Thymus (tissue), 14 donors: ENCODE measurements at places on chromosomes 2 and 18. TPM values are rescaled to one million over a fixed set of nuclear protein-coding genes. Genes with fewer than 3 reads are reported as not detected.

ROCK1 gene
- polyA plus RNA-seq: 25.6 TPM

ERBB4 gene
- polyA plus RNA-seq: 0.16 TPM

GKN2 gene
- polyA plus RNA-seq: 0.75 TPM

KCNF1 gene
- polyA plus RNA-seq: 0.52 TPM

- no peak for DNase-seq
Measured at GRCh38 chr2:33340280-33340679, 136.2 kb upstream of the RASGRP3 start.

DNA sequence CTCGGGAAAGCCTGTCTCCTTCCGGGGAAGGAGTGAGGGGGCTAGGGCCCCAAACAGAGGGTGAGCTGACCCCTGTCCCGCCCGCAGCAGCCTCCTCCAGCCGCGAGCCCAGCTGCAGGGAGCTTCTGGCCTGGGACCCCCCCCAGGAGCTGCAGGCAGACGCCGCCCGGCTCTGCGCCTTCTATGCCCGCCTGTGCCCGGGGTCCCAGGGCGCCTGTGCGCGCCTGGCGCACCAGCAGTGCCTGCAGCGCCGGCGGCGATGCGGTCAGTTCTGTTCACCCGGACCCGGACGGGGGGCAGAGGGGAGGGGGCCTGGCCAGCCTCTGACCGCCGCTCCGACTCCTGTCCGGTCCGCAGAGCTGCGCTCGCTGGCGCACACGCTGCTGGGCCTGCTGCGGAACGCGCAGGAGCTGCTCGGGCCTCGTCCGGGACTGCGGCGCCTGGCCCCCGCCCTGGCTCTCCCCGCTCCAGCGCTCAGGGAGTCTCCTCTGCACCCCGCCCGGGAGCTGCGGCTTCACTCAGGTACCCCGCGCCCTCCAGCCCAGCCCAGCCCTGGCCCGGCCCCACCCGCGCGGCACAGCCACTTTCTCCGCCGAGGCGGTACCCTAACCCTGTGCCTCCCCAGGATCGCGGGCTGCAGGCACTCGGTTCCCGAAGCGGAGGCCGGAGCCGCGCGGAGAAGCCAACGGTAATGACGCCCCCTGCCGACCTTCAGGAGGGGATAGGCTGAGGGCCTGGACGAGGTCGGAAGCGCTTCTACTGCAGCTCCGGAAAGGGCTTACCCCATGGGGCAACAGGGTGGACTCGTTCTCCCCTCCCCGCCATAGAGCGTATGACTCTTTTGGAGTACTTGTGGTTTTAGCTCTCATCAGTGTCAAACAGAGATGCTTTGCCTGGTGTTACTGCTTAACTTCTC, 2.0 kb upstream of the CHRND start:
- DNase-seq: no peak

DNA sequence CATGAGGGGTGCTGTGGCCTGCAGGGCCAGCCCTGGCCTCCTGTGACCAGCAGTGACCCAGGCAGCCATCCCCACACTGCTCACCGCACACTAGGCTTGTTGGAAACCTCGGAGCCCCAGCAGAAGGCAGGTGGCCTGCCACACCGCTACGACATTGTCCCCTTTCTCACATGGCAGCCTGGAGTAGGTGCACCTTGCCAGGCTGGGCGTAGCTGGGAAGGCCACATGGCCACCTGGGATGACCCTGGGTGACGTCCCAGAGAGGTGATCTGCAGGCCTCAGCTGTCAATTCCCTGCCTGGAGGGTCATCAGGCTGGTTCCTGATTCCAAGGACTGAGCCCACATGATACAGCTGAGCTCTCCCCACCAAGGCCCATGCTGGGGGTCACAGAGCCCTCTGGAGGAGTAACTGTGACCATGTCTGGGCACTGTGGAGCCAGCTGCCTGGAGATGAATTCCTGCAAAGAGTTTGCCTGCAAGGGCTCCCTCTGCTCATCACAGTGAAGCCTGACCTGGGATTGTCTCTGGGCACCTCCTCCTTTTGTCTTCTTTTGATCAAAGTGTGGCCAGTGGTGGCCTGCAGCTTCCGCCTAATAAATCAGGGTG, 119.6 kb upstream of the OTOS start:
- DNase-seq: no peak

DNA sequence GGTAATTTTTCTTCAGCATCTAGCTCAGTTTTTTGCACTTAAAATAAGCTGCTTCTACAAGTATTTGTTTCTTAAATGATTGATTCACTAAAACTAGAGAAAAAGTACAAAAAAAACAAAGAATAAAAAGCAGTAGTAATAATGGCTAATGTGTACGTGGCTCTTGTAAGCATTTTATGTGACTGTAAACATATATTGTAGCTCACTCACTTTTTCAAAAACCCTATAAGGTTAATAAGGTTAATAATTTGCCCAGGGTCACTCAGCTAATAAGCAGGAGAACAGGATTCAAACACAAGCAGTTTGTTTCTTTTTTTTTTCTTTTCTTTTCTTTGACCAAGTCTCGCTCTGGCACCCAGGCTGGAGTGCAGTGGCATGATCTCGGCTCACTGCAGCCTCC, 67.5 kb downstream of the RMDN2 start:
- no peak for DNase-seq

DNA sequence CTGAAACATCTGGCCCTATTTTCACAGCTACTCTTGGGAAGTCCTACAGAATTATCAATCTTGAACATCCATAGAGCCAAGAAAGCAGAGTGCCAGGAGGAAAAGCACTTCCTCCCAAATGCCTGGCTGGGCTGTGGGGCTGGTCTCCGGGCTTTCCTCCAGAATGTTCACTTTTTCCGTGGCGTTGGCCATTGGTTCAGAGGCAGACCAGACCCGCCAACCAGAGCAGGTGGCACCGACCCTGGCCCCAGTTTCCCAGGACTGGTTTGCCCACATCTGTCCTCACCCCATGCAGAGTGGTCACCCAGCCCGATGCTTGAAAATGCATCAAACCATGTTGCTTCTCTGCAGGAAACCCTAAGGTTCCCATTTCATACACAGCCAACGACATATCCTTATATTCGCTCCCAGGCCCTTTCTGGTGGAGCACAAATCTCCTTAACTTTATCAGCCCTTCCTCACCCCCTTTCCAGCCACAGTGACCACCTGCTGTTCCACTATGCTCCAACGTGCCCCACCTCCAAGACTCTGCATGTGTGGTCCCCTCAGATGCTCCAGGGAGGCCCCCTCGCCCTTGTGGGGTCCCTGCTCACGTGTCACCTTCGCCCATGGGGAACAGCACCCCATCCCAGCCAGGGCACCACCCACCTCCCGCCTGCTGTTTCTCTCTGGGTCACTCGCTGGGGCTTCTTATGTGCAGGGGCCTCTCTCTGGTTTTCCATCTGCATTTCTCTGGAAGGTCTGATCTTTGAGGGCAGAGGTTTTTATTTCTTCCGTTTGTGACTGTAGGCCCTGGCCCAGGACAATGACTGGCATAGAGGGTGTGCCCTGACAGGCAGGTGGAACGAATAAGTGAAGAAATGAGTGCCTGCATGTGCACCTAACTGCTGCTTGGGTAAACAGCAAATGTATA, 92.9 kb downstream of the PXDN start:
- no peak for DNase-seq

GRCh38 chr18:80042785-80043184, 8.6 kb downstream of the RBFA start:
- DNase-seq: no peak

DNA sequence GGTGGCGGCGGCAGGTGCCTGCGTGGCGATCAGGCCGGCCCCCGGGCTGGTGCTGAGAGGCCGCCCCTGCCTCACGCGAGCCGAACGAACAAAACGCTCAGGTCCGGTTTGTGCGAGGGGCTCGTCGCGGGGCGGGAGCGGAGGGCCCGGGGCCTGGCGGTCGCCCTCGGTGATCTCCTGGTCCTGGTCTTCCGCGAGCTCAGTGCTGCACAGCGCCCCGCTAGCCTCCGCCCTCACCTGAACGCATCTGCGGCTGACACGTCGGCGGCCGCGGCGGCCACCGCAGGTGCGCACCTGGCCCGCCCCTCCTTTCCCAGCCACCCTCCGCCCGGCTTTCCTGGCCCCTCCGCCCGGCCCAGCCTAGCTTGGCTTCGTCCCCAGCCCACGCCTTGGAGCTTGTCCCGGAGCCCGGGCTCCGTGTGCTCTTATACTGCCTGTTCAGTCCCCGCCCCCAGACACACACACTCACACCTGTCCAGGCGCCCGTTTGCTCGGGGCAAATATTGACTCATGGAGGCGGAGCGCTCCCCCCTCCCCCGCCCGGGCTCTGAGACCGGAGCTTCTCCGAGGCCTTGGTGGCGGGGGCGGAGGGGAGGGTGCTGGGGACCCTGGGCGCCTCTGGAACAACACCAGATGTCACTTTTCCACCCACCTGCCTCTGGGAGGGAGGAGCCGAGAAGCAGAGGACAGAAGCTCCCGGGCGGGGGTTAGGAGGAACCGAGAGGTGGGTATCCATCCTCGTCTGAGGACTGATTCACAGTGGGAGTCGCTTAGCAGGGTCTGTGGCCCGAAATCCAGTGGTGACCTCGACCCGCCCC, 8.6 kb upstream of the CRYBA2 start:
- DNase-seq: no peak

- no peak for DNase-seq
Measured at GRCh38 chr2:219607931-219608330, 10.3 kb downstream of the STK11IP start.

GRCh38 chr18:44409515-44409914, 271.2 kb upstream of the SETBP1 start:
- no peak for DNase-seq

DNA sequence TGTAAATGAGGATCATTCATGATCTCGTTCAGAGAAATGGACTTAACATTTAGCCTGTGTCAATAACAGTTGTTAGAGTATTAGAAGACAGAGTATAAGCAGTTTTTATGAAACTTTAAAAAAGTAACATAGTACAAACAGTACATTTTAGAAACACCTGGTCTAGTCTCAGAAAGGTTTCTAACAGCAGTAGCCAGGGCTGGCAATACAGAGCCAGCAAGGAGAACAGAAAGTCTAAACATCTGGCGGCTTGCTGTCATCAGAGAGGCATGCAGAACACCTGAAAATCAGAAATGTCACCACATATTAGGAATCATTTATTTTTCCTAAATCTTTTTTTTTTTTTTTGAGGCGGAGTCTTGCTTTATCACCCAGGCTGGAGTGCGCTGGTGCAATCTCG, 50.1 kb downstream of the RPL31 start:
- no peak for DNase-seq

DNA sequence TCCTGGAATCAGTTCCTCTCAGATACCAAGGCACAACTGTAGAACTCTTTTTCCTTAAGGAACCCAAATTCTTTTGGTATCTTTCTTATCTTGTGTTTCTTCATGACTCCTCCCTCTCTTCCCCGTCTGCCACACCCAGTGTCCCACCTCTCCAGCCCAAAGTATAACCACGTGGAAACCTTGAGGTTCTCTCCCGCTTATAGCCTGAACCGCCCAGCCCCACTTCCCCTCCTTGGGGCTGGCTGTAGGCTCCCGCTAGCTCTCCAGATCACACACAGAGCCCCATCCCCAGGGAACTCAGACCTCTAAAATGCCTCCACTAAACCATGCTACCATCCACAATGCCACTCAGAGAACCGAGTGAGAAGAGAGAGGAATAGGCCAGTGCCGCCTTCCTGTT, 87.5 kb downstream of the MAPRE2 start:
- DNase-seq: no peak

DNA sequence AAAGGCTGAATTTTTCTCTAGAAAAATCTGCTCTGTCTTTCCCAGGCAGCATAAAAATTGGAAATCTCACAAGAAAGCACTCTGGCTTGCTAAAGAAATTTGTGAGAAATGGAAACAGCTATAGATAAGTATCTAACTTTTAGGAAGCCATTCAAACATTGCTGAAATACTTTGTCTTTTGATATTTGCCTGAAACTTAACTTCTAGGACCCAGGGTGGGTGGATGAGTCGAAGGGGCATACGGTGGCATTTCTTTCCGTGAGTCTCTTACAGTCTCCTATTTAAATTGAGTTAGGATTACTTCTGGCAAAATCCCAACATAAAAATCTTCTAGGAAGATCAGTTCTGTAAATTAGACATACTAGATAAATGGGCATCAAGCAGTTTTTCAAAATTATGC, 532 bp upstream of the COL3A1 start:
- no peak for DNase-seq

- no peak for DNase-seq
Measured at GRCh38 chr2:134515137-134515536, 203.7 kb downstream of the TMEM163 start.
